ENCODE measurements at places on chromosomes 2 and 18.

DNA sequence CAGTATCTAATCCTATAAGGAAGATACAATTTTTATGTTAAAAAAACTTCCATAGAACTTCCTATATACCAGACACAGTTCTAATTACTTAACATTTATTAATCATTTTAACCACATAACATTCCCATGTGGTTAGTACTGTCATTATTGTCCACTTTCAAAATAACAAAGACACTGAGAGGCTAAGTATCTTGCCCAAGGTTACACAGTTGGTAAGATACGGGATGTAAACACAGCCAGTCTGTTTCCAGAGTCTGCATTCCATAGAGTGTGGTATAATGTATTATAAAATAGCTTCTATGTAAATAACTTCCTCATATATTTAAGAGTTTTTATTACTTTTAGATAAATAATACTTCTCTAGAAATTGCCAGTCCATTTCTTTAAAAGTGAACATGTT, 383.3 kb upstream of the ETAA1 start:
- DNase-seq = peak; percentile 73

DNA sequence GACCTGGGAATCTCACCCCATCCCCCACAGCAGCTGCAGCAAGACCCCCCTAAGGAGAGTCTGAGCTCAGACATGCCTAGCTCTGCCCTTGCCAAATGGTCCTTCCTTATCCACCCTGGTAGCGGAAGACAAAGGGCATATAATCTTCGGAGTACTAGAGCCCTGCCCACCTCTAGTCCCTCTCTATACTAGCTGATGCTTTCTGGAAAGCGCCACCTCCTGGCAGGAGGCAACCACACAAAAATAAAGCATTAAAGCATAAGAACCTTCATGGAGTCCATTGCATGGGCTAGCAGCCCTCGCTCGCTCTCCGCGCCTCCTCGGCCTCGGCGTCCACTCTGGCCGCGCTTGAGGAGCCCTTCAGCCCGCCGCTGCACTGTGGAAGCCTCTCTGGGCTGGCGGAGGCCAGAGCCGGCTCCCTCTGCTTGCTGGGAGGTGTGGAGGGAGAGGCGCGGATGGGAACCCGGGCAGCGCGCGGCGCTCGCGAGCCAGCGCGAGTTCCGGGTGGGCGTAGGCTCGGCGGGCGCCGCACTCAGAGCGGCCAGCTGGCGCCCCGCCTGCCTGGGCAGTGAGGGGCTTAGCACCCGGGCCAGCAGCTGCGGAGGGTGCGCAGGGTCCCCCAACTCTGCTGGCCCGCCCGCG, 941.2 kb downstream of the SUCLG1 start:
- DNase-seq = no peak

DNA sequence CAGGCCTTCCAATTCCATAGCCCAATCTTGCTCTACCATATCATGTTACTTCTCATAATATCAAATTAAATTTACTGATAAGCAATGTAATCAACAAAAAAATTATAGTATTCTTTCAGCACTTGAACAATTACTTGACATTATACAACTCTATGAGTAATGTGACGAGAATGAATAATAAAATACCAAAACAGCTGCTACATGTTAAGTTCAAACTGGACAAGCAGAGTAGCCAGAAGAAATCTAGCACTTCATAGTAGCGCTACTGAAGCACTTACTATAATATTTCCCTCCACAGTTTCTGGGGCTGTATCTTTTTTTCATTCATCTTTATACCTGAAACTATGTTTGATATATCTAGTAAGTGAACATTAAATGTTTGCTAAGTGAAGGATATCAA, 14.9 kb downstream of the PPP3R1 start:
- peak; percentile 60 for DNase-seq

DNA sequence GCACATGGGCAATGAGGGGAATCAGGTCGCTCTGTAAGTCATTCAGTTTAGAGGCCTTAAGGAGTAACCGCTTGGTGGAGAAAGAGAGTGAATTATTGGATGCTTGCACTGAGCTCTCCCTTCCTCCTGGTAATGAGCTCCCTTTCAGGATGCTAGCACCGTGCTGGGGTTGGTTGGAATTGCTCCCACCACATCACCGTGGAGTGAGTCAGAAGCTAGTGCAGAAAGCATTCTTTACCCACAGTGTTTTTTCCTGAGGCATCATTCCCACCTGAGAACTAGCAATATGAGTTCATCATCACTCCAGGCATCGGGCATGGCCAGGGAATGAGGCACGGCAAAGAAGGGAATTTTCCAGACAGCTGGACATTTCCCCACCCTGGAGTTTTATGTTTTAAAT, 57.6 kb downstream of the ITGB6 start:
- DNase-seq = no peak

GRCh38 chr2:38093527-38094165, 17.7 kb upstream of the CYP1B1 start:
- DNase-seq = peak; percentile 54

DNA sequence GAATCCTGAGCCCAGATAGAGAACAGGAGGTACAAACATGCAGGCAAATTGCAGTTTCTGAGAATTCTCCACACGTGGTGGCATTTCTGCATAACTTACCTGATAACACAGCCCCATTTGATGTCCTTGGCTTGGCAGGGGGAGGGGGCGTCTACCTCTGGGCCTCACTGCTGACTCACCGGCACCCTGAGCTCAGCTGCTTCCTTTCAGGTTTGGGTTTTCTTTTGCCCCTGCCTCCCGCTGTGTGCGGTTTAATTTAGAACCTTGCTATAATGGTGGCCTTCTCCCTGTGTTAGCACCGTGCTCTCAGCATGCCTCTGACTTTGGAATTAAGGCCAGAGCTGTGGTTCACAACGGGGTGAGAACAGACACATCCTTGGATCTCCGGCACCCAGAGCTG, 4.4 kb downstream of the CTIF start:
- DNase-seq = no peak

DNA sequence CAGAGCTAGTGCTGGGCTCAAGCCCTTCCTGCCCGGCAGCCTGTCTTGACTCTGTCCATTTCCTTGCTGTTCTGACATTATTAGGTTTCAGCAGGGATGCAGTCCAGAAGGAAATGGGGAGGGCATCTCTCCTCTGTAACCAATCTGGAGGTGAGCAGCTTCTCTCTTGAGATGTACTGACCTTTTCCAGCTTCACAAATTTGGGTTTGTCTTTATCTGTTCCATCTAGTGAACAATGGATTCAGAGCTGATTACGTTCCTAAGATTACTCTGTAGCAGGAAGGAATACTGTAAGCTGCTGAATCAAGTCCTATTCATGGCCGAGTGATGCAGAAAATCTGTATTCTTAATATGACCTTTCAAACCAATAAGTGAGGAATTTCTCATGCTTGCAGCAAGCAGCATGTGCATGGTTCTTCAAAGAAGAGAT, 11.0 kb downstream of the PLA2R1 start:
- no peak for DNase-seq

DNA sequence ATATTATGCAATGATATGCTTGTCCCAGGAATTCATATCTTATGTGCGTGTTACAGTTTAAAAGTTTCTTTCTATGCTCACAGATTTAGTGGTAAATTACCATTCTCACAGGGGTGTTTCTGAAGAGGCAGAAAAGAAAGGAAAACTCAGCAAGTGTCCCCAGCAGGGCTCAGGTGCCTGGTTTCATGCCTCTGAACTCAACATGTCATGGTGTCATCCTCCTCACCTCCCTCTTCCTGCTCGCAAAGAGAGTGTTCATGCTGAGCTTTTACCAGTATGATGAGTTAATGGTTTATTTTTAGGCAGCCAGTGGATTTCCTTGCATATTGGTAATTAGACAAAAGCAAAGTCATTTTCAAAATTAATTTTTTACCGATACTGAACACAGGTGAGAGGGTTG, 492.9 kb upstream of the ZEB2 start:
- DNase-seq = no peak

DNA sequence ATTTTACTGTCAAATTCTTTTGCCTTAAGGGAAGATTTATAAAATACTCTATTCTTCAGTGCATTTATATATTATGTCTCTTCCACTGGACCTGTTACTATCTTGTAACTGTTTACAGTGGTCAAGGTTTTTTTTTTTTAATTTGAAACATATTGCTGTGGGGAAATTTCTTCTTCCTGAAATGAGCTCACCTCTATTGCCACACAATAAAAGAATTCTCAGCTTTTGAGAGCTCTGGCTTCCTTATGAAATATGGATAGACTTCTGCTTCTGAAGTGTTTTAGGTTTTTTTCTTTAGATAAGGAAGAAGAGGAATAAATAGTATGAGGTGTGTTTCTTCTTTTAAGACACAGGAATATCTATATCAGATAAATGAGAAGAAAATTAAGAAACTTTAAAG, 7.7 kb downstream of the VRK2 start:
- DNase-seq = peak; percentile 85

GRCh38 chr2:201699416-201699815, 972 bp upstream of the MPP4 start:
- DNase-seq = no peak

GRCh38 chr2:240507060-240507777, 50.6 kb downstream of the ANKMY1 start:
- DNase-seq = no peak

GRCh38 chr2:235230821-235231601, 262.8 kb upstream of the AGAP1 start:
- peak; percentile 27 for DNase-seq

DNA sequence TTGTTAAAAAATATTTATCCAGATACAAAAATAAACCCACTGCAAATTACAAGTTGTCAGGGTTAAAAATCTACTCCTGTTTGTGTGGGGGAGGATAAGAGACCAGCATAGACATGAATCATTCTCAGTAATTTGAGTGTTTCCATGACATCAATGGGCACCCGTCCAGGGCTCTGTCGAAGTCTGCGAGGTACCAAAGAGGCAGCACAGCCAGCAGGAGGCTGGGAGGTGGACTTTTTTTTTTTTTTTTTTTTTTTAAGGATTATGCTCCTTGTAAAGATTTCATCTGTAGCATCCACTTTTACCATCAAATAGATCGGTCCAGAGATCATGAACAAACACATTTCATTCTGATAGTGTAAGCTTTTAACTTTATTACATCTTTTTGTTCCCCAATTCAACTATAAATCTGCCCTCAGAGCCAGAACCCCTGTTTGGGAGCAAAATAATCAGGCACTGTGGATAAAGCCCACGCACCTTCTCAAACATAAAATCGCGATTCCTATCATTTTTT, 182.0 kb downstream of the TCF4 start:
- DNase-seq = peak; percentile 92

DNA sequence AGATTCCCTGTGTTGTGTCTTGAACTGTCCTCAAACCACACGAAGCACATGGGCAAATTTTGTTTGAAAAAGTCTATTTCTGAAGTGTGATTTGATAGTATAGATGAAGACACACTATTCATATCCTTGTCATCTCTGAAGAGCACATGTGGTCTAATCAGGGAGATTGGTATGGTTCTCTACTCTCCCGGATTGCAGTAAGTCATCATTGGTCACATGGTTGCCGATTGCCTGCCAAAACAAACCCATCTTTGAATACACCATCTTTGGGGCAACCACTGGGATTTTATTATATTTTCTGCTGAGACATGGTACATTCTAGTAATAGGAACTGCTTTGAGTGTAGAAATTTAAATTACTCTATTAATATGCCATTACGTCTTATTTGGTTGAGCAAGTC, 186.9 kb downstream of the MYO1B start:
- no peak for DNase-seq

DNA sequence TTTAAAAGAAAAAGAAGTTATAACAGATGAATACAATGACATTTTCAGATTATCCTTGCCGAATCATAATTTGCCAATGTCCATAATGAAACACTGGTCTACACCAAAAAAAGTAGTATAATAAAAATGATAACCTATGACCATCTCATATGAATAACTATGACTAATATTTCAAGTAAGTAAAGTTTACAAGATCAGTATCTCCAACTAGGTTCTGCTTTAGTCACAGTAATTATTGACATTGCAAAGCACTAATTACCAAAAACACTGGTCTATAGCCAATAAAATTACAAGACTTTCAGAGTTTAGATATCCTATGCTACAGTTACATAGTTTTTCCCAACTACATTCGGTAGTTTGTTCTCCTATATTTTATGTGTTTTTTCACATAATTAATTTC, 136.7 kb downstream of the MEMO1 start:
- DNase-seq = no peak

GRCh38 chr2:9310798-9311197, 104.2 kb downstream of the ASAP2 start:
- no peak for DNase-seq

DNA sequence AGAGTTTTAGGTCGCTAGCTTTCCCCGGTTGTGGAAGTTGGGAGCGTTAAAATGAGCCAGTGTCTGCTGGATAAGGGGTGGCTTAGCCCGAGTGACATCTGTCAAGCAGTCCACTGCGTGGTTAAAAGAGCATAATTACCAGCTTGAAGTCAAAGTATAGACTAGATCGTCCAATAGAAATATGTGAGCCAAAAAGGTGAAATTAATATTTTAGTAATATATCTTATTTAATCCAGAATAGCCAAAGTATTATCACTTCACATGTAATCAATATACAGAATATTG, 654 bp downstream of the COMMD1 start:
- no peak for DNase-seq

DNA sequence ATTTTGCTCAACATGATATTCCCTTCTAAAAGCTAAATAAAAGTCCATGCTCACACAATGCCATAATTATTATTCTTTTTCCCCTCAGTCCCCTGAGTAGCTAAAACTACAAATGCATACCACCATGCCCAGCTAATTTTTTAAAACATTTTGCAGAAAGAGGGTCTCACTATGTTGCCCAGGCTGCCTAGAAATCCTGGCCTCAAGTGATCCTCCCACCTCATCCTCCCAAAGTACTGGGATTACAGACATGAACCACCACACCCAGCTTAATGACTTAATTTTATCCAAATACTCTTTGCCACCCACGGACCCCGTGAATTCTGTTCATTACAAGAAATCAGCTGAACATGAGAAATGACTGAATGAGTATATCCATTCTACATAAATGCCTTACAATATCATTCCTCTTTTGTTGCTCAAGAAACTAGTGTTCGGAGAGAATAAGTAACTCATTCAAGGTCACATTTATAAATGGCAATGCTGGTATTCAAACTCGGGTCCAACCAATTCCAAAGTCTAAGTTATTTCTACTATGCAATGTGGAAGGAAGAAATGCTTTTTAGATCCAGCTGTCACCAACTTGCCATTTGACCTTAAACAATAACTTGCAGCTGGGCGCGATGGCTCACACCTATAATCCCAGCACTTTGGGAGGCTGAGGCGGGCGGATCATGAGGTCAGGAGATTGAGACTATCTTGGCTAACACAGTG, 59.8 kb downstream of the NOL10 start:
- DNase-seq = no peak

GRCh38 chr2:12389344-12390045, 327.2 kb upstream of the TRIB2 start:
- peak; percentile 21 for DNase-seq

GRCh38 chr2:224569654-224570053, 15.5 kb downstream of the CUL3 start:
- DNase-seq = no peak
